DMS53 (cell line): ENCODE measurements at places on chromosomes 7 and 10.

GRCh38 chr7:106070567-106071254 lies 41.4 kb downstream of the SYPL1 start:
- no peak for DNase-seq

DNA sequence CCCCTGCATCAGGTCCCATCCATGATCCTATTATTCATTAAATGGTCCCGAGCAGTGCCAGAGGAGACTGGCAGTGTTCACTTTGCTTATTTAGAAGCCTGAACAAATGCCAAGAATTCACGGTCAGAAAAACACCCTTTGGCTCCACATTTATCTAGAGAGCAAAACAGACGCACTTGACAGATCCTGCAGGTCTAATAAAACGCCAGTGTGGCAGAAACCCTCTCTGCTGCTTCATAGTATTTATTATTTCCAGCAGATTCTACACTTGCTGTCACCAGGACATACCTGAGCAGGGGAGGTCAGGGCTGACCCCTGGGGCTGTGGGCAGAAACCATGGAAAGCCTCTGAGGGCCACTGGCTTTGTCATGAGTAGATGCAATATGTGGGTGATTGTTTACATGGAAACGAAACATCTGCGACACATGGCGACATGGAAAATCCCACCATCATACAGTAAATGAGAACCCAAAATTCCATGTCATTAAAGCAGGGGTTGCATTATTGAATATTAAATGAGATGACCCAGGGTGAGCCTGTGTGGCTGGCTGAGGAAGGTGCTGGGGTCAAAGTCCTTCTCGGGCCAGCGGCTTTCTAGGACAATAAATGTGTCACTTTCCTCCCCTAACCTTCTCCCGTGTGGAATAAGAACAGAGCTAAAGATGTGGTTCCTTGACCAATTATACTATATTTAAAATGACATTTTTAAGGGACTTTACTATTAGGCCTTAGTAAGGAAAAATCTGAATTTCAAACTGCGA lies 205.9 kb upstream of the SVIL start:
- DNase-seq = peak; percentile 77

GRCh38 chr10:48383393-48383792 lies 76.9 kb downstream of the MAPK8 start:
- DNase-seq = no peak

DNA sequence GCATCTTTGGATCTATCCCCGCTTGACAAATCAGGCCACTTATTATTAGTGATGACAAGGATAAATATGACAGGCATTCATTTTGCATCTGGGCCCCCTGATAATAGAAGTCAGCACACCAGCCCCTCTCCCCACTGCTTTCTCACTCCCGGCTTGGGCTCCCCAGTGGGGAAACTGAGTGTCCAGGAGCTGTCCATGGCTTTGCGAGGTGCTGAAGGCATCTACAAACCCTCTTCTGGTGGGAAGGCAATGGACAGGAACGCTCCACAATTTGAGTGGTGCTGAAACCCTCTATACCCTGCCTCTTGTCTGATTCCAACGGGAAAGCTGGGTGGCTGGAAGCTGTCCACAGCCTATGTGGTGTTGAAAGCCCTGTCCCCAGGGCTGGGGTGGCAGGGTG lies 61.7 kb upstream of the PCBD1 start:
- DNase-seq = no peak
